ENCODE measurements at places on chromosomes 13 and 19.

- no peak for DNase-seq
Observed at GRCh38 chr13:25292301-25292700, 5.0 kb upstream of the MTMR6 start.

- DNase-seq, result no peak
Observed at GRCh38 chr19:13864046-13864666, 12.8 kb upstream of the NANOS3 start.

GRCh38 chr13:100176801-100177400 is 88.0 kb downstream of the PCCA start:
- no peak for DNase-seq

DNA sequence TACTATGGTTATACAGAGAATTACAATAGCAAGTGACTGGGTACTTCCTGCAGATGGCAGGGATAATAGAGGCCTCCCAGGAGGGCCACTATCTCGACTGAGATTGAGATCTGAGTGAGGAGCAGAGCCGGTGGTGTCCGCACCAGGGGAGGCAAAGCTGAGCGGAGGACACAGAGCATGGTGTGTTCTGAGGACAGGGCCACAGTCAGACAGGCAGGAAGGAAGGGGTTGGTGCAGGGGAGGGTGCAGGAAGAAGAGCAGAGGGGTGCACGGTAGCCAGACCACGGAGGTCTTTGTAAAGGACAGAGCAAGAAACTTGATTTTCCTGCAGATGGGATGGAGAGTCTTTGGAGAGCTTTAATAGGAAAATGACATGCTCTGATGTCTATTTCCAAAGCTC is 152.4 kb downstream of the SHISA2 start:
- no peak for DNase-seq

DNA sequence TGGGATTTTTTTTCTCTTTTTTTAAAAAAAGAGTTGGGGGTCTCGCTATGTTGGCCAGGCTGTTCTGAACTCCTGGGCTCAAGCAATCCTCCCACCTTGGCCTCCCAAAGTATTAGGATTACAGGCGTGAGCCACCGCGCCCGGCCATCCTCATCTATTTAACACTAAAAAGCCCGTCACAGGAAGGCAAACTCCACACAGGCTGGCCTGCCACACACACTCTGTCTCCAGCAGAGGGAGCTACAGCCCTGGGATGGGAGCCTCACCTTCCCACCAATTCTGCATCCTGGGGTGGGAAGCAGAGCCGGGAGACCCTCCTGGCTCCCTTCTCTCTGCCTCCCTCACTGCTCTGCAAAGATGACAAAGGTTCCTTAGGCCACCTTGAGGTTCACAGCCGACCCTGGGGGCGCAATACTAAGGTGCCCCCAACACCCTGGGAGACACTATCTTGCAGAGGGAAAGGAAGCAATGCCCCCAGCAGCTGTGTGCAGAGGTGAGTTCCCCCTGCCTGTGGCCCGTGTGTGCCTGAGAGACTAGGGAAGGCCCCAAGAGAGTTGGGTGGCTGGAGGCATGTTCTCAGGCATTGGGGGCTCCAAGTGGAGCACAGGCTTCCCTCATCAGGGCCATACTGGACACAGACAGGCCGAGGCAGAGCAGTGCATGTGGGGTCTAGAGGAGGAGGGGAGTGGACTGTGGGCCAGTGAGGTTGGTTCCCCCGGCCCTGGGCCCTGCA is 27.4 kb upstream of the TIMM44 start:
- no peak for DNase-seq

DNA sequence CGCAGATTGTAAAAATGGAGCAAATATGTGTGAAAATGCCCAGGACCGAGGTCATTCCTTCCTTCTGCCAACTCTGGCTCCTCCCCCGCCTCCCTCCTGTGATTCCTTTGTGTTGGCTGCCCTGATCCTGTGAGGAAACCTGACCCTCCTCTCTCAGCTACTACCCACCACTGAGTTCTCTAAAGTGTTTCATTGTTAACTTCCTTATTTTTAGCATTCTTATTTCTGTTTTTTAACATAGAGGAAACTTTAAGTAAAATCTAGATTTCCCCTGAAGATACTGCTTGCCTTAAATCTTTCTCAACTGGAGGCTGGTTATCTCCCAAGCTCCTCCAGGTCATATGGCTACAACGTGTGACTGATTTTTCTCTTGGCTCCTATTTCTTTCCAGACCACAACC is 21.7 kb upstream of the FBXL3 start:
- no peak for DNase-seq

GRCh38 chr13:48909056-48909389 is 66.7 kb upstream of the FNDC3A start:
- DNase-seq, result no peak

GRCh38 chr13:50361282-50361681 is 346.0 kb downstream of the KCNRG start:
- peak; percentile 23 for DNase-seq

GRCh38 chr13:113579686-113580085 is 4.9 kb upstream of the TFDP1 start:
- no peak for DNase-seq

DNA sequence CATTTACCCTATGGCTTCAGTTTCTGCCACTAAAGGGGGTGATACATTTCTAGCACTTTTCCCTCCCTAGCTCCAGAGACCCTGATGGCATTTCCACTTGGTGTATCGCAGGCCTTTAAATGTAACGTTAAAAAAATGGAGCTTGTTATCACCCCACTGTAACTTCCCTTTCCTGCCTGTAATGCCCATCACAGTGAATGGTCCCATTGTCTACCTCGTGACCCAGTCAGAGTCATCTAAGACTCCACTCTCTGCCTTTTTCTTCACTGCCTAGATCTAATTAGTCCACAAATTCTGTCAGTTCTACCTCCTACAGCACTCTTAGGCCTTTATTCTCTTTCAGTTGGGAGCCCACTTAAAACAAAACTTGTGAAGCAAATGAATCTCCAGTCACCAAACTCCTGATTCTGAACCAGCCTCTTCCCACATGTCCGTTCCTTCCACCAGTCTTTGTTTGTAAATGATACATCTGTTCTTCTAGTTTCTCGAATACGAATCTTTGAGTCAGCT is 64.8 kb downstream of the NHLRC3 start:
- DNase-seq, result no peak

GRCh38 chr13:111201304-111201940 is 86.3 kb downstream of the ARHGEF7 start:
- no peak for DNase-seq

DNA sequence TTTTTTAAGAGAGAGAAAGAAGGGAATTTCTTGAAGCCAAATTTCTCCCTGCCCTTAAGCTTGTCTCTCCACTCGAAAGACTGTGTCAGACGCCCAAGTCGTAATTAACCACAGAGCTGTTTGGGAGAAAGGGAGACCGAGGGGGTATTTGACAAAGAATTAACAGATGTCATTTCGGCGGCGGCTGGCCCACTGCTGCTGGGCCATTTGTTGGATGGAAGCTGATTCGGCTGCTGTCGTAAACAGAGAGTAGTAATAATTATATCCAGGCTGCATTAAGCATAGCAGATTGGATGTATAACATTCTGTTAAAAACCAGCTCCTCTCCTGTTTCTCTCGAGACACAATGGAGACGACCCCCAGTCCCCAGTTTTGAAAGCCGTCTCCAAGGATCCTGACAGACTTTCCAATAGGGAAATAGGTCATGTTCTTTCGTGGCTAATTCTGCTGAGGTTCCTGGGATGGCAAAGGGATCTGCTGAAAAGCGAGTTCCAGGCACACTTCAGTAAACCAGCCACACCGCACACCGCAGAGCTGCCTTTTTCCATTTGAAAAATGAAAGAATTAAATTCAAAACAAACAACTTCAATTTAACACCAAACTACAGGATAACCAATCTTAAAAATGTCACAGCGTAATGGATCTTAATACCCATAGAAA is 71.5 kb downstream of the KCTD15 start:
- no peak for DNase-seq

DNA sequence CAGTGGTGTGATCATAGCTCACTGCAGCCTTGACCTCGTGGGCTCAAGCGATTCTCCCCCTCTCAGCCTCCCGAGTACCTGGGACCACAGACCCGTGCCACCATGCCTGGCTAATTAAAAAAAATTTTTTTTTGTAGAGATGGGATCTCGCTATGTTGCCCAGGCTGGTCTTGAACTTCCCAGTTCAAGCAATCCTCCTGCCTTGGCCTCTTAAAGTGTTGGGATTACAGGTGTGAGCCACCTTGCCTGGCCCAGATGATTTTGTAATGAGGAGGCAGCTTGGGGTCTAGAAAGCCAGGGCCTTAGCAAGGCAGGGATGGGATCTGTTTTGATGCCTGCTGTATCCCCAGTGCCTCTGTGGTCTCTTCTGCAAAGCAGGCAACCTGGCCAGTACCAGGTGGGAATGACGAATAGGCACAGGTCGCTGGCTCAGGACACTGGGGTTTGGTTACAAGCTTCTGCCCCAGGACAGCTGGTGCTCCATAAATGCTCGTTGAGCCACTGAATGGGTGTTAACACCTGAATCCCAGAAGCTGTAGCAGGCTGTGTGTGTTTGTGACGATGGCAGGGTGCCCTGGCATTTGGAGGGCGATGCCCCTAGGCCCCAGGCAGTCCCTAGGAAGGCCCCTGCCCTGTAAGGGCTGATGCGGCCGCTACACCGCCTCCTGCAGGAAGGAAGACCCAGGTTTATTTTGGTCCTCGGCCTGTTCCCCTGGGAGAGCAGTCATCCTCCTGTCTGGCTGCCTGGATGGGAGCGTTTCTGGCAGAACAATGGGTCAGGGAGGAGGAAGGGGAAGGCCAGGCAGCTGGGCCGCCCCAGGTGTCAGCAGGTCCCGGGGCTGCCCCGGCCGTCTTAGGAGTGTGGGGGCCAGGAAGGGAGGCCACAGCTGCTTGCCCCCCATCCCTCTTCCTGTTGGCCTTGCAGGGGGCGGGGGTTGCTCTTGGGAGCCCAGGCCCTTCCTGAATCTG is 8.6 kb downstream of the TNFAIP8L1 start:
- no peak for DNase-seq

DNA sequence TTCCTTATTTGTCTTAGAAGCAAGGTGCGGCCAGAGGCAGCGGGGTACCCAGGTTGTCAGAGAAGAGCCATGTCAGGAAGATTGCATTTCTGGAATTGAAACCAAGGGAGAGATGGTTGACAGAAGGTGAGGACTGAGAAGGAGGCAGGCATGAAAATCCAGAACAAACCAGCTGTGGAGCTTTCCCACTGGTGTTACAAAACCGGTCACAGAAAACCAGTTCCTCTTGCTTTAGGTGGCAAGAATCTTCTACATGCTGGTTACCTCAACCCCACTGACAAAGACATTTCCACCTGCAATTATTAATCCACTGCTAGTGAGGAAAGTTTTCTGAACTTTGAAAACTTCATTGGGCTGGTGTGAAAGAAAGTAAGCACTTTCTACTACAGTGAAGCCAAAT is 64.0 kb upstream of the MED4 start:
- no peak for DNase-seq

- no peak for DNase-seq
Observed at GRCh38 chr19:11033251-11033650, 56.0 kb upstream of the LDLR start.

DNA sequence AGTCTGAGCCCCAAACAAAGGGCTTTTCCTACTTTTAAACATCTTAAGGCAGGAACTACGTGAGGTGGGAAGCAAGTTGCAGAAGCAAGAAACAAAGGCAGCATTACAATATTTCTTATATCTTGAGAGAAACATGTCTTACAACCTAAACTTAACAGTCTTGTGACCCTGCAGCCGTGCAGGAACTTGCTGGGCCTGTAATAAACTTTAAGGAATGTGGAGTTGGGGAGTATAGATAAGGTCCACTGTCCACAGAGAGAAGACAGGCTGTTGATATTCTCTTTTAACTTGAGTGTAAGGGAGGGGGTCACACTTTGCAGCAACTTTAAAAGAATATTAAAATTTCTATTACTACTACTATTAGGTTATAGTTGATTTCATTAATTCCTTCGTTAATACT is 214.6 kb upstream of the HTR2A start:
- no peak for DNase-seq

DNA sequence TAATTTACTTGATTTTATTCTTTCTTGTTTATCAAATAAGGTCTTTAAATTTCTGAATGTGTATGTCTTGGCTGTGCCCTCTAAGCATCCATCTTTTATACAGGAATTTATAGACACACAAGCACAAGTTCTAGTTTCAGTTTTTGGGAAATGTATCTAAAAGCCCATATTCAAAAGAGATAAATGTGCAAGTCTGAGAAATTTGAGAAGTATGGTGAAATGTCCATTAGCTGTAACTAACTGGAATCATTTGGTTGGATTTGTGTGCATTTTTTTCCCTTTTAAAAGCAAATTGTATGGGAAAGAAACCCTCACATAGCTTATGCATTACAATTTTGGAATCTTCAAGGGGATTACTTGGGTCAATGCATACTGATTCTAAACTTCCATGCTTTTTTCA is 532.0 kb downstream of the KLF5 start:
- DNase-seq, result no peak

GRCh38 chr19:15299568-15300409 is 32.5 kb downstream of the BRD4 start:
- DNase-seq, result no peak

- DNase-seq, result no peak
Observed at GRCh38 chr19:41192574-41193429, at the start of gene CYP2S1. Gene CYP2S1, plus strand, starts transcription at chr19:41193219. Its CDS starts 46 bp downstream, at chr19:41193265.

DNA sequence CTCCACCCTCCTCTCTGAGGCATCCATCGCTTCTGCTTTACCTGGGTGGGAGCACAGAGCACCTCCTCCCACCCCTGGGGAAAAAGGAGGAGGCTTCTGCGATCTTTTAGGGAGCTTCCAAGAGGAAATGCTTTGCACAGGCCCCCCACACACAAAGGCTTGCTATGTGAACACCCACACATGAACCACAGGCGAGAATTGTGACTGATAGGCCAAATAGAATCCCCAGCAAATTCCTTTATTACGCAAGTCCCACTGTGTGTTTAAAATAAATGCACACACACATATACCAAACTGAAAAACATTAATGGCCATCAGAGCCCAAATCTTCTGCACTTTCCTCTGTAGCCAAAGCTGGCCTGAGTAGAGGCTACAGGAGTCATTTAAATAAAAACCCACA is 50.6 kb downstream of the HSPH1 start:
- no peak for DNase-seq

DNA sequence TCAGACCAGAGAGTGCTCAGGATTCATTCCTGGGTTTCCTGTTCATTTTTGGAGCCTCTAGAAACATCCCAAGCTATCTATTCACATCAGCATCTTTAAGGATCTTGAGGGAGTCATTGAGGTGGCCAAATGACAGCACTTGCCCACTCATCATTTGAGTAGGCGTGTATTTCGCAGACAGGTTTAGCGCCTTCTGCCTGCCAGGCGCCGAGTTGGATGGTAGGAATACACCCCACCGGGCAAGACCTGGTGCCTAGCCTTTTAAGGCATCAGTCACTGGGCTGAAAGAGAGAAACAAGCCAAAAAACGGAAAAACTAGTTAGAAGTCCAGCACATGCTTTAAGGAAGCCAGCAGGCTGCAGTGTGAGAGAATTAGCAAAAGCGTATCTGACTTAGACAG is 33.8 kb downstream of the PEX11G start:
- no peak for DNase-seq

DNA sequence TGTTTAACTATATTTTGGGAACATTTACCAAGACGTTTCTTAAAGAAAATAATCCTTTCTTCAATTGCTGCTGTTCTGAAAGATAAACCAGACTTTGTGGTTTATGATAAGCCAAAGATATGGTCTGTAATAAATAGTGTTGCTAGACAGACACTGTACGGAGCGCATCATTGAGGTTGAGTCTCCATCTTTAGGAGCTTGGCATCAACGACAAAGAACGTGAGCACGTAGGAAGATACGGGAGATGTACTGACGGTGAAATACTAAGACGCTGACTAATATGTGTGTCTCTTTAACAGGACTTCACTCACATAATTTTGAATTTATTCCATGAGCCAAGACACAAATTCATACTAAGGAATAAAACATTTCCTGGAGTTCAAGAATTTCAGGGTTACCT is 16.2 kb downstream of the TEX29 start:
- DNase-seq, result no peak
